ENCODE measurements at places on chromosomes 13 and 19.

GRCh38 chr19:15374796-15375440, 4.7 kb downstream of the AKAP8 start:
- no peak for DNase-seq

DNA sequence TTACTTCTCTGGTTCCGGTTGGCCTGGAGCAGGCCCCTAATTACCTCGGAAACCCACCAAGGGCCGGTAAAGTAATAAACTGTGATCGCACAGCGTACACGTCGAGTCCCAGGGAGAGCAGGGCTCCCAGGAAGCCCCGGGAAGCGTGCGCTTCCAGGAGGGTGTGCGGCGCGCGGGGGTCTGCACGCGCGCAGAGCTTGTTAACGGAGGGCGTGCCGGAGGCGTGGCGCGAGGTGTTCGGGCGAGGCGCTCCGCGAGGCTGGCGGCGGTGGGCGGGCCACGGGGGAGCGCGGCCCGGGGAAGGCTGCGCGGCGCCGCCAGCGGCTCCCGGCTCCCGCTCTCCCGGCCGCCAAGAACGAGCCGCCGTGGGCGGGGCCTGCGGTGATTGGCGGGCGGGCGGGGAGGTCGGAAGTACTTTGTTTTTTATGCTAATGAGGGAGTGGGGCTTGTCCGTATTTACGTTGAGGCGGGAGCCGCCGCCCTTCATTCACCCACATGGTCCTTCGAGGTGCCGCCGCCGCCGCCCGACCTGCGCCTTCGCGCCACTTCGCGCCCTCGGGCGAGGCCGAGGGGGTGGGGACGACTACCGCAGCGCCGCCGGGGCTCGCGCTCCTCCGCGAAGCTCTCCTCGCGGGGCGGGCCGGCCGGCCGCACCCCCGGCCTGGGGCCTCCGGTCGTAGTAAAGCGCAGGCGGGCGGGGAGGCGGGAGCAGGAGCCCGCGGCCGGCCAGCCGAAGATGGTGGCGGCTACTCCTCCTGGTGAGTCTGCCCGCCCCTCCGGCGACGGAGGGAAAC, at the start of gene MIR17HG:
Gene MIR17HG (plus strand): TSS at position 486 of the 794 bp plus-strand sequence.
- DNase-seq, result peak; percentile 93

DNA sequence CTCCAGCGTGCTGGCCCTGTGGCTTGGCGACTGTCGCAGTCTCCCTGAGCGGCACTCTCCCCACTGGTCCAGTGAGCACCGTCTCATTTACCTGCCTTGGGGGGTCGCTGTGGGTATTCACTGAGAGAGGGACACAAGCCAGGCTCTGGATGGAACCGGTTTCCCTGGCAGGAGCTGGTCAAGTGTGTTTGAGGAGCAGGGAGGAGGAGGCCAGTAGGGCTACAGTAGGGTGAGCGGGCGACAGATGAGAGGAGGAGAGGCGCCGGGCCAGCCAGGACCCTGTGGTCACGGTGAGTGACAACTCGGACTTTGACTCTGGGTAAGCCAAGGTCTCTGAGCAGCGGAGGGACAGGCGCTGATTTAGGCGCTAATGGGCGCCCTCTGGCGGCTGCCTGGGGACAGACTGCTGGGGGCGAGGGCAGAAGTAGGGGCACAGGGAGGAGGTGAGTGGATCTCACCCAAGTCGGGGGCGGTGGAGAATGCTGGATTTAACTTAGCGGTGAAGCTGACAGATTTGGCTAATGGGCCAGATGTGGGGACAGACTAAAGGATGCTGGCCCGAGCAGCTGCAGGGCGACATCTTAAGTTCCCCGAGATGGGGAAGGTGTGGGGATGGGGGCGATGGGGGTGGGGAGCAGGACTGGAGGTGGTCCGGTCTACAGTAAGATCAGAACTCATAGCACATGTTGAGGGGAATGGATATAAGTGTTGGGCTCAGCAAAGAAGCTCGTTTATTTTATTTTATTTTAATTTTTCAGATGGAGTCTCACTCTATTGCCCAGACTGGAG, 4.7 kb upstream of the PRMT1 start:
- peak; percentile 87 for DNase-seq

GRCh38 chr13:39016087-39016486, 21.8 kb downstream of the PROSER1 start:
- DNase-seq, result no peak

DNA sequence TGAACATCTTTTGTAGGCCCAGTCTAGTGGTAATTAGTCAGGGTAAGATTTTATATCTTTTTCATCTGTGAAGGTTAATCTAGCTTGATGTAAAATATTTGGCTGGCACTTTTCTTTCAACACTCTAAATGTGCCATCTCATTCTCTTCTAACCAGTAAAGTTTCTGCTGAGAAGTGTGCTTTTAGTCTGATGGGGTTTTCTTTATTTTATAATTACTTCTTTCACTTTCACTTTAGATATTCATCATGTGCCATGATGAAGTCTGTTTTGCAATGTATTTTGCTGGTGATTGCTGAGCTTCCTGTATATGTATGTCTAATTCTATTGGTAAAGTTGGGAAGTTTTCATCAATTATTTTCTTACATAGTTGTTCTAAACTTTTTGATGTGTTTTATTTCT, 31.9 kb downstream of the ZNF726 start:
- DNase-seq, result no peak

DNA sequence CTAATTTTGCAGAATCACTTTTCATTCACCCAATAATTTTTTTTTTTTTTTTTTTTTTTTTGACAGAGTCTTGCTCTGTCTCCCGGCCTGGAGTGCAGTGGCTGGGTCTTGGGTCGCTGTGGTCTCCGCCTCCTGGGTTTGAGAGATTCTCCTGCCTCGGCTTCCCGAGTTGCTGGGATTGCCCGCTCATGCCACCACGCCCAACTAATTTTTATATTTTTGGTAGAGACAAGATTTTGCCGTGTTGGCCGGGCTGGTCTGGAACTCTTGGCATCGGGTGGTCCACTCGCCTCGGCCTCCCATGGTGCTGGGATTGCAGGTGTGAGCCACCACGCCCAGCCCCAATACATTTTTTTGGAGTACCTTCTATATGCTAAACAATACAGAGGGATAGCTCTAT, 1120.0 kb upstream of the ATXN8OS start:
- DNase-seq, result no peak

DNA sequence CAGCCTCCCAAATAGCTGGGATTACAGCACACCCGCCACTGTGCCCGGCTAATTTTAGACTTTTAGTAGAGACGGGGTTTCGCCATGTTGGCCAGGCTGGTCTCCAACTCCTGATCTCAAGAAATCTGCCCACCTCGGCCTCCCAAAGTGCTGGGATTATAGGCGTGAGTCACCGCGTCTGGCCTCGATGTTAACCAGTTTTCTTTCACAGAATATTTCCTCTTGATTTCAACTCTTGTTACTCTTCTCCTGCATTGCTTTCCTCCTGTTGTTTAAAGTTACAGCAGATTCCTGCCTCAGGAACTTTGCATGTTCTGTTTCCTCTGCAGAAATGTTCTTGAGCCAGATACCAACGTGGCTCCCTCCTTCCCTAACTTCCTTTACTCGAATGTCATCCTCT, 3.7 kb upstream of the PEX11G start:
- no peak for DNase-seq

DNA sequence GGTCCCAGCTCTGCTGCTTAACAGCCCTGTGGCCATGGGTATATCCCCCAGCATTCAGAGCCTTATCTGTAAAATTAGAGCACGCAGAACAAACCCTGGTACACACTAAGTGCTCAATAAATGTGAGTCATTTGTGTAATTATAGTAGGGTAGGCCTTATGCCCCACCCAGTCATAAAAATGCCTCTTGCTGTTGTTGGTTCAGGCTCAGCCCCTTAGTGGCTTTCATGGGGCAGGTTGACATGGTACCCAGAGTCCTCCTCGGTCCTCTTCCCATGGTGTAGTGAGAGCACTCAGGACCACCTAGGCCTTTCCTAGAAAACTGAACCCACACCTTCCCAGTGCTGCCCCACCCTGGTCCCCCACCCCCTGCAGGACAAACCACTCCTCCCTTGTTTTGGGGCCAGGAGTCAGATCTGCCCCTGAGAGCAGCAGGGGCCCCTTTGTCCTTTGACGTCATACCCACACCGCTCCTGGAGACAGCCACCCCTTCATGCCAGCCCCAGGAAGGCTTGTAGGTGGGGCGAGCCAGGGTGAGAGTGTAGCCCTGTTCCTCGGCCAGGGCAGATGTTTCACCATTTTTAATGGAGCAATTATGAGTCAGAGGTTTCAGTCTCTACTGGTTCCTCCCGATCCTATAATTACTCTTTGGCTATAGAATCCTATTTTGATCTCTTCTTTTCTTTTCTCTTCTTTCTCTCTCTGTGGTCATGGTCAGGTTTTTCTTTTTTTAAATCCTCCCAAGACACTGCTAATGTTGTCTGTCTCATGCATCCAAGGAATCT, 36.8 kb downstream of the ACTN4 start:
- DNase-seq, result peak; percentile 54

DNA sequence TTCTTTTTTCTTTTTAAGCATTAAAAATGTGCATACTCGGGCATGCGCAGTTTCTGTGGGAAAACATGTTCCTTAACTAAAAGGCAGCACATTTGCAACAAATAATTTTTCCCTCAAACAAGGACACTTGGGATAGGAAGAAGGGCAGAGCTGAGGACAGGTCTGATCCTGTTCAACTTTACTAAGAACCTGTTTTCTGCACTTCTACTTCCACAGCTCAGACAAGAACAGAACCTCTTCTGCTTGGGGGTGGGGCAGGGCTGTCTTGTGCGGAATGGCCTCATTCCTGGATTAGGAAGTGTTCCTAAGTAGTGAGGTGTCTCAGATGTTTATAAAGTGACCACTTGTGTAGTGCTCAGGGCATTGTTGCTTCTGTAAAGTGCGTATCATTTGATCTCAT, 18.3 kb downstream of the SAFB start:
- no peak for DNase-seq
